ENCODE measurements at places on chromosomes 4 and X.

GRCh38 chrX:40082447-40083119 lies 15.2 kb downstream of the BCOR start:
- DNase-seq = no peak

DNA sequence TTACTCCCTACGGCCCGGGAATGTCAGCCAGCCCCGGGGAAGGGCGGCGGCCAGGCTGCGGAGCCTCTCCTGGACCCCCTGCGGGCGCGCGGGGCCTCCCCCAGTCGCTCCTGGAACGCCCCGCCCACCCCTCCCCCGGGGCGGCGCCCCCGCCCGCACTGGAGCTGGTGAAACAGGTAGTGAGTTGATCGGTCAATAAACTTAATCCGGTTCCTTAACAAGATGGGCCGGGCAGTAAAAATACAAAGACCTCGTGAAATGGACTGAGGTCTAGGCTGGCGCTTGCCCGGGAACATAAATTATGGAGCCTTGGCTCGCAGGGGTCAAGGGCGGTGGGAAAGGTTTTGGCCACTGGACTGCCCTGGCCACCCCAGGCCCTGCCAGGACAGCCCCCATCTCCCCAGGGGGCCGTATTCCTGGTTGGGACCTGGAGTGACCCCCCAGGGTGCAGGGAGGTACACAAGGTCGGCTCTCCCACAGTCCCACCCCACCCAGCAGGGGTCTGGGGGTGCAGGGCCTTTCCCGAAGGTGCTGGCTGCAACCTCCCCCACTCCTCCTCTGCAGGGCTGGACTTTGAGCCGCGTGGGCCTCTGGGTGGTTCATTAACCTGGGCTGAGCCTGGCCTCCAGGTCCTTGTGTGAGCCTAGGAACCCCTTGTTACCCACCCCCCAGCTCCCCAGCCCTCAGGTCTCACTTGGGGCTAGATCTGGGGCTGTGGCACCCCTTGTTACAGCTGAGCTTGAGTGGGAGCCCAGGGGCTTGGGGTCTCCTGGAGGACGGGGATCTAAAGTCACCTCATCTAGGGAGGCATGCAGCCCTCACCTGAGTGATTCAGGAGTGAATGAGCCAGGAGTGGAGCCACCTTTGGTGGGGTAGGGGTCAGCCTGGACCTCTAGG lies 2.5 kb downstream of the FGFR3 start:
- no peak for DNase-seq

DNA sequence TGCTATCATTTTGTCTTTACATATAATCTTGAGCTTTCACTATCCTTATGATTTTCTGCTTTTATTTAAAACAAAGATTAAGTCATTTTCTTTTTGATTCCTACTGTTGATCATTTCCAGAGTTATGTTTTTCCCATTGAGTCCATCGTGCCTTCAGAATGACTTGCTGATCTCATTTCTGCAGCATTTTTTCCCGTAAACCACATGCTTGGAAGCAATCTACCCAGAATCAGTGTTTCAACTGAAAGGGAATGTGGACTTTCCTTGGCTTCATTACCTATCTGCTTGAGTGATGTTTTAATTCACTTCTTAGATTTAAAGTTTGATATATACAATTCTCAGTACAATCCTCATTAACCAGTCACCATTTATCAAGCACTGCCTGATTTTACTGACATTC lies 192.4 kb upstream of the FSTL5 start:
- DNase-seq = no peak

GRCh38 chr4:138890891-138891570 lies 124.5 kb upstream of the NOCT start:
- no peak for DNase-seq

GRCh38 chrX:100587861-100588260 lies 3.1 kb downstream of the TNMD start:
- no peak for DNase-seq

- no peak for DNase-seq
Measured at GRCh38 chr4:153257991-153258390, 53.7 kb downstream of the TRIM2 start.

DNA sequence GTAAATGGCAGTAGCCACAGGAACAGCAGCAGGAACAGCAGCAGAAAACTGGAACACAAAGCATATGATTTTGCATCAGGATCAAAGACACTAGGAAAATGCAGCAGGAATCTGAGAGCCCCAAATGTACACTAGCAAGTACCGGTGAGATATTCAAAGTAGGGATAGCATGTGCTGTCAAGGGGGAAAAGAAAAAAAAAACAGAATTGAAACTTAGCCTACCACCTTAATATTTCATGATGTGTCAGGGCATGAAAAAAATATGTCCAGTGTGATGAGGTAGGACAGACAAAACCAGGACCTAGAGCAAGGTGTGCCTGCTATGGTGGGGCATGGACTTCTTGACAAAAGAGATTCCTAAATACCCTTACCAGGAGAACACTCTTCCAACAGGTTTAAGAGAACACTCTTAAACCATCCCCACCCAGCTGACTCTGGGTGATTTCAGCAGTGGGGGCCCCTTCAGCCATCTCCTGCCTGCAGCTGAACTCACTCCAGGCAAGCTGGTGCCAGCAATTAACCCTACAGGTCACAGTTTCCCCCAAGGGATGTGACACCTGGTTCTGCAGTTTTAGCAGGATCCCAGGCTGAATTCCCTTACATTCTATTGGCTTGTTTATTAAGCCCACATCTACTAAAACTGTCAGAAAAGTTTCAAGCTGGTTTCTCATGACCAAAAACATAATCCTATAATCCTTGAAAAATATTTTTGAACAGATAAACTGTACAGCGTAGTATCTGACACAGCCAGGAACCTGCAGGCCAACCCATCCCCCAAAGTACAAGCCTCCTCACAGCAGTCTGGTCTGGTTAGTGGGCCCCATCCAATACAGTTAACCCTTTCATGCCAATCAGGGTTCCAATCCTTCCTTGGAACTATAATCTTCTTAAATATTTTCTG lies 62.9 kb upstream of the FMR1 start:
- DNase-seq = no peak

- DNase-seq = no peak
Measured at GRCh38 chr4:16222957-16223527, 3.2 kb downstream of the TAPT1 start.

DNA sequence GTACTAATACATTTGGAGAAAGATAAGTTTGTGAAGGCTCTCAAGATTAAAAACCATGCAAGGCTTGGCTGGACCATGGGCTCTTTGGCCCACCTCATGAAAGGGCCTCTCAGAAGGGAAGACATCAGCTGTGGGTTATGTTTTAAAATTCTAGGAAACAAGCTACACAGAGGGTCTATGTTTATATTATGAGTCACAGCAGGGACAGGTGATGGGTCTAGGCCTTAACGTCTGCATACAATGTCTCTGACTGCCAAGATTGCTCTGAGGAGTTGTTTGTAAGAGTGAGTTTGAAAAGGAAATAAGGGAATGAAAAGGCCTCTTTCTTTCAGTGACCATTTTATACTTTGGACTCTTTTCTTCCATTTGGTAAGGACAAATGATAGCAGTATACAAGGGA lies 77.0 kb upstream of the ARMCX2 start:
- DNase-seq = no peak

DNA sequence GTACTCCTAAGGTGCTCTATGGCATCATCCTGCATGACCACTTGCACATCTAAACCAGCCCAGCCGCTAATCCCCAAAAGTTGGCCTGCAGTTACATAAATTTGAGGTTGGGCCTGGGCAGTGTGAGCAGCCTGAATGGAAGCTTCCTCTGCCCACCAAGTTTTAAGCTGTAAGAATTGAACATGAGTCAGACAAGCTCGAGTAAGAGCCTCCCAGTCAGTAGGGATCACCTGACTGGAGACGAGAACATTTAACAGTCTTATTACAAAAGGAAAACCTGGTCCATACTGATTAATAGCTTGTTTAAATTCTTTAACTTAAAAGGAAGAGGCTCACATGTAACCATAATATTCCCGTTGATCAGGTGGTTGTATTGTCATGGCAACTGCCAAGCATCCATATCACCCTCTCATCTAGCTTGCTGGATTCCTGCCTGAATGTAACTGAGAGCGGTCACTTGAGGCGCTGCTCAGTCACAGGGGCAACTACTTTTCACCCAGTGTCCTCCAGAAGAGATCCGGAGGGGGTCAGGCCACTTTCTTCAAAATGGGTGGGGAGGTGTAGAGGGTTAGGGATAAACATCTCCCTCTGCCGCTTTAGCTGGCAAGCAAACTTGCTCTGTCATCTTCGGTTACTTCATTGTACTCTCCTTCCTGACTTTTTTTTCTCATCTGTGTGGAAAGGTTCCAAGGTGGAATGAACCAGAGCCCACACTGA lies 56.6 kb upstream of the WDR1 start:
- no peak for DNase-seq

DNA sequence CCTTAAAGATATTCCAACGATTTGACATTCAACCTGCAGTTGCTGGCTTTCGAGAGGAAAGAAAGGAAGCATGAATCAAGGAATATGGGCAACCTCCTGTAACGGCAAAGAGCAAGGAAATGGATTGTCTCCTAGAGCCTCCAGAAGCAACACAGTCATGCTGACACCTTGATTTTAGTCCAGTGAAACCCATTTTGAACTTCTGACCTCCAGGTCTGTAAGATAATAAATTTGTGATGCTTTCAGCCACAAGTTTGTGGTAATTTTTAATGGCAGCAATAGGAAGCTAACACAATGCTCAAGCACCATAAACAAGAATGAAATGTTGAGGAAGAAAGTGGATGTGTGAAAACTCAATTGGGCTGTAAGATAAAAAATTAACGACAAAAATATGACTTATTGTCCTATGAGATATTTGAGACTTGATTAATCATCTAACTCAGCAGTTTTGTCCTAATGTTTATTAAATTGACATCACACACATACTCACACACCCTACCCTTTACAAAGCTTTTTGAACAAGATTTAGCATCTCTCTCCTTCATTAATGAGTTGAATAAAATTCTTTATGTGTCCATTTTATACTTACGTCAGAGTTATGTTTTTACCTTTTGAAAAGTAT lies 857.2 kb upstream of the INTU start:
- DNase-seq = no peak

- DNase-seq = no peak
Measured at GRCh38 chr4:143473334-143474126, 40.0 kb upstream of the SMARCA5 start.

GRCh38 chr4:53682196-53682595 lies 90.9 kb upstream of the LNX1 start:
- no peak for DNase-seq

DNA sequence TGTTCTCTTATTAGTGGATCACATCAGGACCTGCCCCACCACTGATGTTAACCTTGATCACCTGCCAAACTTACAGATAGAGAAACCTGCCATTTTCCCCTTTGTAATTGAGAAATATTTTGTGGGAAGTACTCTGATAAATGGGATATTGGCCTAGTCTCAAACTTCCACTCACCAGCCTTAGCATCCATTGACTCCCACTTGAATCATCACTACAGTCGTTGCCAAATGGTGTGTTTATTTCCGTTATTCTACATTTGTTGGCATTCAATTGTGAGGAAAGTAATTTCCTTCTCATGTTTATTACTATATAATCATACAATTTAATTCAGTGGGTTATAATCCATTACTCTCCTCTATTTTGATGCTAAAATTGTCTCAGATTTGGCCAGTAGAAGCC lies 156.4 kb upstream of the CXCL13 start:
- no peak for DNase-seq

- DNase-seq = no peak
Measured at GRCh38 chr4:118845552-118846050, 9.7 kb upstream of the SEC24D start.

DNA sequence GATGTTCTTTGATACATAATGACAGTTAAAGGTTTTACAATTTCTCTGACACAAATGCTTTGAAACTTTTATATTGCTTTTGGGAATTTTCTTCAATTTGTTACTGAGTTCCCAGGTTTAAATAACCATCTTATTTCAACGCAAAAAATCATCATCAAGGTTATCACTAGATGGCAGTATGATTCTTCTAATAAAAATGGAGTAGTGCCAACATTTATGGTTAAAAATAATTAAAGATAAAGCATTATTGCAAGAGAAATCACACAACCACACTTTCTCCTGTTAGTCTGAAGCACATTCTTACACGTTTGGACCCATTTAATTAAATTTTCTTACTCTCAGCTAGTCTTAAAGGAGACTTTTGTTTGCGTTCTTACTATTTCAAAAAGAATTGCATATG lies 611.3 kb upstream of the CPXCR1 start:
- DNase-seq = no peak

- no peak for DNase-seq
Measured at GRCh38 chr4:960140-960635, 13.2 kb downstream of the DGKQ start.

DNA sequence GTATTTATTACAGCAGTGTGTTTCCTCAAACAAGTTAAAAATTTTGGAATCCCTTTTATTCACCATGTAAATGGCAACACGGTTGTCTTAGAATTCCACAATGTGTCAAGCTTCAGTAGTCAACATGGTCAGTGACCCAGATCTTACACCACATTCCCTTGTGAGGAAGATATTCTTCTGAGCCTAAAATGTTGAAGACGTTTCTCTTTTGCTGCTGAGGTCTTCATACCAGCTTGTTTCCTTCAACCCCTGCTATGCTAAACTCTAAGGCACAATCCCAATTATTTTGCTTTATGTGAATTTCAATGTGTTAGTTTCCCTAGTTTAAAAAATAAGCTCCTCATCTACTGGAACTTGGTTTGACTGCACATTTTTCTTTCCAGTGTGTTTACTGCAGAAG lies 17.6 kb upstream of the LDB2 start:
- DNase-seq = no peak

DNA sequence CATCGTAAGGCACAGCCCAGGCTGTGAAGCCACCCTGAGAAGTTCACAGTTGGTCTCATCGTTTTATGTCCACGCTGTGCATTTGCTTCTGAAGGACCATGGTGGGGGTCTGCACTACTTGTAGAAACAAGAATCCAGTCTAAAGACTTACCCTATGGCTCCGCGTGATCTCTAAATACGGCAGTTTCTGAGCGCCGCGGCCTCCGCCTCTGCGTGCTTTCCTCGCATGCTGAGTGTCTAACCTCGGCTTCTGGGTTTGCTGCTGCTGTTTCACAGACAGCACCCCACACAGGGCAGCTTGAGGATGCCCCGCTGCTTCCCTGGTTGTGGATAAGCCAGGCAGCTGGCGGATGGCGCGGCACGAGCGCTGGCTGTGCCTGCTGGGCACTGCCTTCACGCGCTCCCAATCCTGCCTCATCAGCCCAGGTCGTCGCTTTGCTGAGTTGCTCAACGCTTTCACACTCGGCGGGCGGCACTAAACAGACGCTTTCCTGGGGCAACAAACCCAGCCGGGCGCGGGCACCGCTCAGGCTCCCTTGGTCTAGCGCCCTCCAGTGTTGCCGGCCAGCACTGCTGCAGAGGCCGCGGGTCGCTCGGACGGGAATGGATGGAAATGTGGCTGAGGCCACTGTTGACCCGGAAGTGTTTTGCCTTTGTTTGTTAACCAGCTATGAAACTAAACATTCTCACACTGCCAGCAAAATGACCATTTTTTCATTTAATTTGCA lies 39.2 kb downstream of the FGFRL1 start:
- DNase-seq = no peak

GRCh38 chr4:108570993-108571569 lies 49.3 kb upstream of the RPL34 start:
- no peak for DNase-seq

- no peak for DNase-seq
Measured at GRCh38 chr4:3371033-3372001, 70.5 kb upstream of the HGFAC start.

All from CD4-positive, alpha-beta T cell treated with Interleukin-17A for 1 hour (primary cell).